ENCODE measurements at places on chromosomes 4 and X.

DNA sequence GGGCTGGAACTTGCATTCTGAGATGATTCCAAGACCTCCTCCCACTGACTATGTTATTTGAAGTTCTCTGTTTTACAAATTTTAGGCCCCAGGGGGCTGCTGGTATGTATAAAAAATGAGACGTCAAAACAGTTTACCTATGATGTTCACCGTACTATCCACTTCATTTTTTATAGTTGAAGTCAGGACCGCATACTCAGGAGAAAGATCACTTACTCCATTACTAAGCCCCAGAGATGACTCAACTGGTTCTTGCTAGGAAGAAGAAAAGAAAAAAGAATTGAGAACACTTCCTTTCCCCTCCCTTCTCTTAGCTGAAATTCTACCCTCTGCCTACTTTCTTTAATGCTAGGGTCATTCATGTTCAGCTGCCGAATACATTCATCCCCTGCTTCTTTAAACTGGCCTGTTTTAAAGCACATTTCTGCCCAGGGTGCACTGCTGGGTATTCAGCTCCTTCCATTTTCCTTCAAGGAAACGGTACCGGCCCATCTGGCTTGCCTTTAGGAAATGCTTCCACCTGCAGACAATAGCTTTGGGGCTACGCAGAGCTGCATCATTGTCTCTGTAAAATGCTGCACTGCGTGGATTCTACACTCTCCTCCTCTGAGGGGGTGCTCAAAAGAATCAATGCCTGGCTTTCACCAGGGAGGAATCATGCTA lies 66.2 kb downstream of the IRF2 start:
- no peak for DNase-seq

GRCh38 chrX:107823456-107823855 lies 2.2 kb upstream of the MID2 start:
- DNase-seq = no peak

- DNase-seq = peak; percentile 22
These were observed 960 bp downstream of the TRPC3 start for GRCh38 chr4:121950680-121951520.

DNA sequence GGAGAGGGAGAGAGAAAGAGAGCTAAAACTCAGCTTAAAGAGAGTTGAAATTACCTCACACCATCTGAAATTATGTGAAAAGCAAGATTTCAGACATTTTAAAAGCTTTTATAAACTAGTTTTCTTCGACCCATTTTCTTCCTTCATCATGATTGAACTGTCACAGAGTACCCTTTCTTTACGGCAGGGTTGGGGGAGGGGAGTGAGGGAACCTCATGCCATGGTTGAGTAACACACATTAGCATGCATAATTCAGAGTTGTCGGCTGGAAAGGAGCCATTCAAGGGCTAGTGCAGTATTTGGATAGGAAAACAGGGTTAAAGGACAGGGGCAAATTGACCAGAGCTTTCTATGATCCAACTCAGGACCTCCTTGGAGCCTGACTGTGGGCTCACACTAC lies 46.2 kb downstream of the PCDH19 start:
- DNase-seq = no peak

DNA sequence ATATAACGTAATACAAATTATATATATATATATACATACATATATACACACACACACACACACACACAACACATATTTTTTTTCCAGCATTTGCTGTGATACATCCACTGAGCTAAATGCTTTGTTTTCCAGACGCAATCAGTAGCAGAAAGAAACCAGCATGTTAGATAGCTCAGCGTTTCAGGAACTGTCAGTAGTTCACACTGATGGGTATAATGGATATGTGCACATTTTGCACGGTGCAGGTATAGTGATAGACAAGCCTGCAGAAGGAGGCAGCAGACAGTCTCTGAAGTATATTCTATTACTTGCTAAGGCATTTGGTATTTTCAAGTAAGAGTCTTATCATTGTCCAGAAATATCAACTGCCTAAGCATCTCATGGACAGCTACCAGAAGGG lies 741.6 kb upstream of the HS3ST1 start:
- DNase-seq = no peak

DNA sequence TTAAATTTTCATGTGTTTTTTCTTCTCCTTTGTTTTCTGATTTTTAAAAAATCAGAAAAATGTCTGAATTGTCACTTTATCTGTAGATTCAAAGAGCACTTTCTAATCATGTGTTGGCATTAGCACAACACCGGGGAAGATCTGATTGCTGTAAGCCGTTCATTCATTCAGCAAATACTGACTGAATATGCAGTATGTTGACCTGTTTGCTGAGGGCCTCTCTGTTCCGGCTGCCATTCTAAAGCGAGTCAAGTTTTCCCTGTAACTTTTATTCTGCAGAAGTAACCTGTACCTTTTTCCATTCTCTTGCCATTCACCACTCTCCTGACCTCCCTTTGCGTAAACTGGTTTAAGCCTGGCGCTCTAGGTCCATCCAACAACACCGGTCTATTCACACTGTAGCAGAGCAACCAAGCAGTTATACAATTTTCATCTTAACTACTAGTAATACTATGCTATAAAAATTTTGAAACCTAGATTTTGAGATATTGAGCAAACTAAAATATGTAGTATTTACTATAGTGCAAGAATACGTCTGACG lies 6.7 kb downstream of the SORBS2 start:
- no peak for DNase-seq

DNA sequence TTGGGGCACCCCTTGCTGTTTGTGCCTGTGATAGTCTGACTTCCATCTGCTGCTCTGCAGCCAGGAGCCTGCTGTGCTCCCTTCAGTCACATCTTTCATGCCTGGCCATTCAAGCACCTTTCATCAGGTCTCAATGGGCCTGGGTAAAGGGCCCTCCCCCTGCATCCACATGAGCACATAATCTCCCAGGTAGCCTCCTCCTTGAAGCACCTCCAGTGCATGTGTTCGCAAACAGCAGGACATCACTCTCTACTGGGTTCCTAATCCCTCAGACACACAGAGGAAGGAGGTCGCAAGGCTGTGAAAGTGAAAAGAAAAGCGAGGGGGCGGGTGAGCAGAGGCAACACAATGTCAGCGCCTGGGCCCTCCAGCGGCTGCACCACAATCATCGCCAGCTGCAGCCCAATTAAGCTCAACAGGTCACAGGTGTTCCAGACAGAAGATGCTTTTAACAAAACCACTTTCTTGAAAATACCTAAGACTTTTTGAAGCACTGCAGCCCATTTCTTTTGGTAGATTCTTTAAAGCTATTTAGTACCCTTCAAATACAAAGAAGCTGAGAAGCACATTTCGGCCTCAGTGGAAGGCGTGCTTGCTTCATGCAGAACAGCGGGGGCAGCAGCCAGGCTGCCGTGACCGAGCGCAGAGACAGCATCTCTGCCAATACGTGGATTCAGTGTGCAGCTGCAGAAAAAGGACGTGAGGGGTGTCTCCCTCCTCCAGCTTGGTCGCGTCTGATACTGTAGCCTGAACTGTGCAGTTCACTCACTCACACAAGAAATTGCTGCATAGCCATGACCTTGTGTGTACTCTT lies 92.2 kb upstream of the SPRY1 start:
- no peak for DNase-seq

- no peak for DNase-seq
These were observed 194.9 kb downstream of the SLC7A11 start for GRCh38 chr4:138047290-138047689.

- no peak for DNase-seq
These were observed 35.0 kb downstream of the NUDT11 start for GRCh38 chrX:51461053-51462044.

GRCh38 chrX:53882331-53882730 lies 161.9 kb downstream of the PHF8 start:
- no peak for DNase-seq

DNA sequence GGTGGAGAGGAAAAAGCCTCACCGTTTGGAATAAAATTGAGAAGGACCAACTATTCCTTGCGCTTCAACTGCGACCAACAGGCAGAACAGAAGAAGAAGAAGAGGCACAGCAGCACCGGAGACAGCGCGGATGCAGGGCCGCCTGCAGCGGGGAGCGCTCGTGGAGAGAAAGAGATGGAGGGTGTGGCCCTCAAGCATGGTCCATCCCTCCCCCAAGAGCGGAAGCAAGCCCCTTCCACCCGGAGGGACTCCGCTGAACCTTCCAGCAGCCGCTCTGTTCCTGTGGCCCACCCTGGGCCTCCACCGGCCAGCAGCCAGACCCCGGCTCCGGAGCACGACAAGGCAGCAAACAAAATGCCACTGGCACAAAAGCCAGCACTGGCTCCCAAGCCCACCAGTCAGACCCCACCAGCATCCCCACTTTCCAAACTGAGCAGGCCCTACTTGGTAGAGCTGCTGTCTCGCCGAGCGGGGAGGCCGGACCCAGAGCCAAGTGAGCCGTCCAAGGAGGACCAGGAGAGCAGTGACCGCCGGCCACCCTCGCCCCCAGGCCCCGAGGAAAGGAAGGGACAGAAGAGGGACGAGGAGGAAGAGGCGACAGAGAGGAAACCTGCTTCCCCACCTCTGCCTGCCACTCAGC lies 71.2 kb downstream of the AASDH start:
- DNase-seq = no peak

DNA sequence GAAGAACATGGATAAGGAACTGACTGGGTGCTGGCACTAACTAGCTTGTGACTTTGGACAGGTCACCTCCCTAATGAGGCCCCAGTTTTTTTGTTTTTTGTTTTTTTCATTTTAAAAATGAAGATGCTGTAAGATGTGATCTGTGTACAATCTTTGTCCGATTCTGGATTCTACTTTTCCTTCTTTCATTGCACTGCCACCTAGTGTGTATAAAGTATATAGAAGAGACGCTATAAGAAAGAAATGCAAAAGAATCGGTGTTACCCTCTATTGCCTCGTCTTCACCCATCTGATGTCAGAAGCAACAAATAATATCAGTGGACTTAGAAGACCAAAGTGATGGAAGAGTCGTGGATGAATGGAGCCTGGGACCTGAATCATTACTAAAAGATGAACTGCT lies 58.6 kb upstream of the P2RY10 start:
- DNase-seq = no peak

DNA sequence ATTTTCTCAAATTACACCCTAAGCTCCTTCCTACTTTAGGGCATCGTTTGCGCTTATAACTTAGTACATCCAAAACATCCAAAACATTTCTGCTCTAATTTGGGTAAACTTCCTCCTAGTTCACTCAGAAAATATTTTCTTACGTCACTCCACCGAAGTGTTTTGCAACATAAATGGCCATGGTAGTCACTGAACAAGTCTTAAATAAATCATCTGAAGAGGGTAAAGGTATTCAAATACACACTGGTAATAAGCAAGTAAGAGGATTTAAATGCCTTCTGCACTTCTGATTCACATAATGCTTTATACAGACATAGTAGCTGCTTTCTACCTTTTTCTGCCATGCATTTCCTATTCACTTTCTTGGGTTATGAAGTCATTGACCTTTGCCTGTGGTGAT lies 991.9 kb downstream of the NLGN4X start:
- no peak for DNase-seq

DNA sequence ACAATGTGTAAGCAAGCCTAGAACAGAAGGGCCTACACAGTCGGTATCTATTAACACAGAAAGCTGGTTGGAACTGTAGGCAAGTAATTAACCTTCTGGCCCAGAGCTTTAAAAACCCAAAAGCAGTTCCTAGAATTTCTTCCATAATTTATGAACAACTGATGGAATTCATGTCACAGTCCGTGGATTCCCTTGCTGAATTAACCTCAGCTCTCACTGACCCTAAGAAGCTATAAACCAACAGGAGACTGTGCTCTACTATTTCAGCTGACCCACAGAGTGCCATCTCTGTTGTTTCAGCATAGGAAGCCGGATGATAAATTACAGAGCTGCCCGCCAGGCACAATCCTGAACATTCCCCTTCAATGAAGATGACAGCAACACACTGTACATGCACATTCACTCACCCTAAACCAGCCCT lies 157.3 kb downstream of the PRDM5 start:
- DNase-seq = no peak

GRCh38 chrX:41863343-41864203 lies 59.8 kb downstream of the CASK start:
- no peak for DNase-seq

GRCh38 chr4:48436318-48436717 lies 46.8 kb upstream of the SLC10A4 start:
- DNase-seq = no peak

DNA sequence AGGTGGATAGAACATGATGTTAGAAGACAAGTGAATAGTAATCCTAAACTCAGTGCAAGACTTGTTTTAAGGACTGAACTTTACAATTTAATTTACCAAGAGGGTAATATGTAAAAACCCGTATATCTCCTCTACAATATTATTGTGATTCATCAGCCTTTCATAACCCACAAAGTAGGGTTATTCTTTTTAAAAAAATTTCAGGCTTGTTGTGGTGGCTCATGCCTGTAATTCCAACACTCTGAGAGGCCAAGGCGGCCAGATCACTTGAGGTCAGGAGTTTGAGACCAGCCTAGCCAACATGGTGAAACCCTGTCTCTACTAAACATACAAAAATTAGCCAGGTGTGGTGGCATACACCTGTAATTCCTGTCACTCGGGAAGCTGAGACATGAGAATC lies 7.2 kb downstream of the IBSP start:
- no peak for DNase-seq

DNA sequence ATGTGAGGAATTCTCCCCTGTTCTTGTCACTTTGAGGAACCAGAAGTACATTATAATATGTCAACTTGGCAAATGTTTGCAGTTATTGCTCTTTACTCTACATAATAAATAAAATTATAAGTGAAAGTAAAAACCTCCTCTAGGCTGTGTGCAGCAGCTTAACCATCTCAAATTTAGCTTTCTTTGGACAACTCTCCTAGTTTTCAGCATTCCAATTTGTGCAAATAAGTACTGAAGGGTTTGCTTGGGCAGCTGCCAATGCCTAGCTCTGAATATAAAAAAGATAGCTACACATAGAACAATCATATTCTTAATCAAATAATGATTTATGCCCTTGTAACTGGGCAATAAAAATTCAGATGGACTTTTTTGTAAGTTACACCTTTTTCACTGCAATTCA lies 82.5 kb downstream of the GASK1B start:
- DNase-seq = no peak

DNA sequence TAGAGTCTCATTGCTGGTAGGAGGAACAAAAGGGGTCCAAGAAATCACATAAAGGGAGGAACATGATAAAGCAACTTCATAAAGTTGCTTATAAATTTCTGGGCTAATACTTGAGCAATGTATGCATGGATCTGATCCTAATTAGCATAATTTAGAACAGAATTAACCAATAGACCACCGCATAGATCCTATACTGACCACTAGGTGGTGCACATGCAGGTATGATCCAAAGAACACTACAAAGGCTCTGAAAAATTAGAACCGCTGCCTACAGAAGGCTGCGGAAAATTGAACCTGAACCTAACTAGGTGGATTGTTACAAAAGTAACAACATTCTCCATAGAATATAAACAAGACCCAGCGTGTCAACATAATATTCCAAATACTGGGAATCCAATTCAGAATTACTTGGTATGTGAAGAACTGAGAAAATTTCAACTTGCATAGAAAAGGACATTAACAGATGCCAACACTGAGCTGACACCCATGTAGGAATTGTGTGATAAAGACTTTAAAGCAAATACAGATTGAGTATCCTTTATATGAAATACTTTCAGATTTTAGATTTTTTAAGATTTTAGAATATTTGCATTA lies 23.3 kb downstream of the BRCC3 start:
- peak; percentile 8 for DNase-seq
